ENCODE measurements at places on chromosomes 3 and 15.

DNA sequence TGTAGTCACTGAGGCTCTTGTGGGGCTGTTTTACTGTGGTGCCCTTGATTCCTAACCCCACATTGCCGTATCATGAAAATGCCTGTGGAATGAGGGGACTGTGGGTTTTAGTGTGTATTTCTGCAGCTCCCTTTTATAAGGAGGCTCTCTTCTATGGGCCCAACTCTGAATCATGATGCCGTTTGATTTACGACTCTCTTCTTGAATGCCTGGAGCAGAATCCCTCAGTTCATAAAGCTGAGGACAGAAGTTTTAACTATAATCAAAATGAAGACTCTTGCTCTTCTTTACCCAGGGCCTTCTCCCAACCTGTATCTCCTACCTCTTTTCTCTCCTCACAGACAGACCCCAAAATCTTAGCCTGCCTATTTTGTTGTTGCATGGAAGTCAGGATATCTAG is 109.5 kb downstream of the RARB start:
- no peak for DNase-seq

DNA sequence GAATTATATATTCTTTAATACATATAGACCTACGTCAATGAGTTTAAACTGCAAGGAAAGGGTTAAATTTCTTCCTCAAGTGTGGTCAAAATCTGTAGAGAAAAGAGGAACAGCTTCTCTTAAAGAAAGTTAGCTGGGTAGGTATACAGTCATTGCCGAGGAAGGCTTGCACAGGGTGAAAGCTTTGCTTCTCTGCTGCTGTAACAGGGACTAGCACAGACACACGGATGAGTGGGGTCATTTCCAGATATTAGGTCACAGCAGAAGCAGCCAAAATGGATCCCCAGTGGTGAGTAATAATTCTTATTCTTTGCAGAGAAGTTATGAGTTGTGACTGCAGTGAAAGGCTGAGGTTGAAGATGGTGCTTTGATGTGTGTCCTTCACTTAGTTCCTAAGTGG is at the start of gene CD86:
CD86 (plus strand) TSS at position 148 of the 400 bp plus-strand sequence; CDS start at position 276, 128 bp downstream.
- no peak for DNase-seq

DNA sequence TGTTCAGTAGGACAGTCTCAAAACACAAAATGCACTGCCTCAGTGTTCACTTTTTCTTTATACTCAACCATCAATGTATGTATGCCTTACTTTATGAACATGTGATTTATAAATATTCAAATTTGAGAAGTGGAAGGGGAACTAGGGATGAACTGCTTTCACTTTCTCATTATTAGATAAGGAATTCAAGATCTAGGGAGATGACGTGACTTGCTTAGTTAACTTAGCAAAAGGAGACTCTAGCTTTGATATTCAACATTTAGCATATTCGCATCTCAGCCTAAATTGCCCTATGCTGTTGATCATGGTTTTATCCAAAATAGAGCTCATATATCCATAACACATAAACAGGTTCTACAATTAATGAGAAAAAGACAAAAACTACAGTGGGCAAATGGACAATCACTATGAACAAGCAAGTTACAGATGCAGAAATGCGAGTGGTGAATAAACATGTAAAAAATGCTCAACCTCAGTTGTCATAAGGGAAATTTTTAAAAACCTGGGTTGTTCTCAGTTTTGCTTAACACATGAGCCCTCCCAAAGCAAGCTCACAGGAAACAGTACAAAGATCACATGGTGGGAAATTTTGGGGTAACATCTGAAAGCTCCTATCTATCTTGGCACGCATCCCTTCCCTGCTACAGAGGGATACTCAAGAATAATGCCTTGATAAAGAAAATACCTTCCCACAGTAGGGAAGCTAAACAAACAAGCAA is 269.8 kb downstream of the THRB start:
- no peak for DNase-seq

- no peak for DNase-seq
Observed at GRCh38 chr15:42911058-42911592, 9.5 kb downstream of the TTBK2 start.

GRCh38 chr3:25697553-25697952 is 32.8 kb upstream of the TOP2B start:
- no peak for DNase-seq

DNA sequence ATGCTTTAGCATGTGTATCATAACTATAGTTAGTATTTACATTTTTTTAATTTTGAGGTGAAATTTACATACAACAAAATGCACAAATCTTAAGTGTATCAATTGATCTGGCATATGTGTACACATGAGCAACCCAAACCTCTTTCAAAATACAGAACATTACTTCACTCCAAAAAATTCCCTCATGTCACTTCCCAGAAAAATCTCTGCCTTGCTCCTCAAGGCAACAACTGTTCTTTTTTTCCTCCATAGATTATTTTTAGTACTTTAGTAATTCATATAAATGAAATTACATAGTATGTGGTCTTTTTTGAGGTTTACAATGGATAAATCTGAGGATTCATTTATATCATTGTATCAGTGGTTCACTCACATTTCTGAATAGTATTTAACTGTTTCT is 84.9 kb downstream of the TRIM42 start:
- DNase-seq, result no peak

DNA sequence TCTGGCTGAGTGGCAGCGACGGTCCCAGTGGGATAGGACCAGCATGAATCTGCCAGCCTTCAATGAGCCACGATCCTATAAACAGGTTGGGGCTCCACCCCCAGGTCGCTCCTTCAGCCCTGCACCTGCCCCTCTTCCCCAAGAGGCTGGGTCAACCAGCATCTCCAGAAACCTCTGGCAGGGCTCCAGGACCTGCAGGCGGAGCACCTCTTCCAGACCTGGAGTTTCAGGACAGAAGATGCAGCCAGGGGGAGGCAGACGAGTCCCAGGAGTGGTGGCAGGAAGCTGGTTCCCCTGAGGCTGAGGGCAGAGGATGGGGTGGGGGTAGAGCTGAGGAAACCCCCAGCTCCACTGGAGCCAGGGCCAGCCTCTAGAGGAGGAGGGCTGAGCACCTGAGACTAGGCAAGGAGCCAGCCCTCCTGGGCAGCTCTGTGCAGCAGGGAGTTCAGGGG is at the start of gene PLA2G4D:
PLA2G4D (minus strand) TSS at position 51 of the 452 bp plus-strand sequence. CDS start 103 bp downstream, outside the sequence.
- DNase-seq, result no peak

- no peak for DNase-seq
Observed at GRCh38 chr15:85621094-85621493, 173.6 kb downstream of the KLHL25 start.

DNA sequence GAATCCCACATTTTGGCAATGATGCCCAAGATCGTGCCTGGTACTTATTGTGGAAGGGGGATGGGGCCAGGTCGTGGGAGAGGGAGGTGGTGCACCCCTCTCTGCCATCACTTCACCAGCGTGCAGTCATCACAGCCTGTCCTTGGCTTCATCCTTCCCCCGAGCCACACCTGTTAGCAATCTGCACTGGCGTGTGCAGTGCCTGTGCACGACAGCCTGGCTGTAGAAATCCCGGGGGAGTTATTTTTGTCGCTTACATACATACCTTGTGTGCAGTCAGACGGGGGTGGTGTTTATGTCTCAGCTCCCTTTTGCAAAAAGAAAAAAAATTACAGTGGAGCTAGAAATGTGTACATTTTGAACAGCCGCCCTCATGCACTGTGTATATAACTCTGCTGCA is 216.0 kb downstream of the TLE3 start:
- no peak for DNase-seq

GRCh38 chr3:146589899-146590508 is 15.1 kb downstream of the PLSCR5 start:
- DNase-seq, result no peak

- no peak for DNase-seq
Observed at GRCh38 chr15:91445695-91446228, 345.7 kb downstream of the SV2B start.

DNA sequence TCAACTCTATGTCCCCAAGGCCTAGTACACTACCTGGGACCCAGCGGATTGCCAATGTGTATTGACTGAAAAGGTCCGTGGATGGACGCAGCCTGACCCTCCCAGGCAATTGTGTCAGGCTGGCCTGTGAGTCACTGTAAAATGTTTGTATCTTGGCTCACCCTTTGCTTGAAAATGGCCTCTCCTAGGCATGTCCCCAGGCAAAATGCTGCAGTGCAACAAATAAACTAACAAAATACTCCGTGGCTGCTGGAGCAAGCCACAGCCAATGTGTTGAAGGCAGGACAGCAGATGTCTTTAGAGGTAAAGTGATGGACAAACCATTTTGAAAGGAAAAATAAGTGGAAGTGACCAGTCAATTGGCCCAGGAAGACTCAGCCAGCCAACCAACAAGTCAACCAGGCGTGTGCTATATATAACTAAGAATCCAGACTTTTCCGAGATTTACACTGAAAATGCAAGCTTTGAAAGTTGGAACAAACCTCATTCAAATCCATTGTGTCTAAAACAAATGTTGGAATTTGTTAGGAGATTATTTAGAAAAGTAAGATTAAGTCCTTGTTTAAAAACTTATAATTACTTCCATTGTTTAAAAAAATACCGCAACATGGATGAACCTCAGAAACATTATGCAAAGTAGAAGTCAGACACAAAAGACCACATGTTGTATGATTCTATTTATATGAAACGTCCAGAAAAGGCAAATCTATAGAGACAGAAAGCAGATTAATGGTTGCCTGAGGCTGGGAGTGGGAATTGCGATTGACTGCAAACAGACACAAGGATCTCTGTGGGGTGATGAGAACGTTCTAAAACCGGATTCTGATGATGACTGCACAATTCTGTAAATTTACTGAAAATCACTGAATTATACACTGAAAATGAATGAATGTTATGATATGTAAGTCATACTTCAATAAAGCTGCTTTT is 191.2 kb downstream of the TLE3 start:
- no peak for DNase-seq

- DNase-seq, result no peak
Observed at GRCh38 chr15:28023422-28023821, 75.7 kb downstream of the OCA2 start.

- no peak for DNase-seq
Observed at GRCh38 chr3:190785047-190785446, 77.4 kb downstream of the GMNC start.

DNA sequence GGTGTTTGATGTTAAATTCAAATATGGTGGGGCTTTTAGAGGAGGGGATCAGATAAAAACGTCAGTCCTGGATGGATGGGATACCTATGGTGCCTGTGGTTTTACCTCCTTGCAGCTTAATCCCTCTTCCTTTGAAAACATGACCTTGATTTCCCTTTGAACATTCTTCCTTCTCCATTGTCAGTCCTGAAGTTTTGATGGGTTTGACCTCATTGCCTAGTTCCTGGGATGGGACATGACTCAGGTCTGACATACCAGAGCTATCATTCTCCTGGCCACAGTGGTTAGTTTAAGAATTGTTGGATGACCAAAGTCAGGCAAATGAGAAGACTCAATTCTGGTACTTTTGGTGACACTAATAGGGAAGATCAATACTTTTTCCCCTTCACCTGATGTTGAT is 87.2 kb downstream of the PRICKLE2 start:
- no peak for DNase-seq

DNA sequence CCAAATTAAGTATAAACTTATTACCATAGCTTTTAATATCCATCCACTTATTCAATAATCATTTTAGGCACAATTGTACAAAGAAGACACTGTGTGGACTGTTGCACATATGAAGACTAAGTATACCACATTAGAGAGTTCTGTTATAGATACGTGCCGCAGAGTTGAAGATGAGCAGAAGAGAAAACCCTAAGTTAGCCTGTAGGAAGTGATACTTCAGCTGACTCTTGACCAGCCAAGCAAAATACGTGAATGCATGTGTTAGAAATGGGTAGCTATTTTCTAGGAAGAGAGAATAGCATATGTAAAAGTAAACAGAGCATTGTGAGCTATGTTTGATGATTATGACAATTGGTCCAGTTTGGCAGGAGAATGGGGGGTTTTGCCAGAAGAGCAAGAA is 272.0 kb upstream of the ATP11B start:
- DNase-seq, result no peak

DNA sequence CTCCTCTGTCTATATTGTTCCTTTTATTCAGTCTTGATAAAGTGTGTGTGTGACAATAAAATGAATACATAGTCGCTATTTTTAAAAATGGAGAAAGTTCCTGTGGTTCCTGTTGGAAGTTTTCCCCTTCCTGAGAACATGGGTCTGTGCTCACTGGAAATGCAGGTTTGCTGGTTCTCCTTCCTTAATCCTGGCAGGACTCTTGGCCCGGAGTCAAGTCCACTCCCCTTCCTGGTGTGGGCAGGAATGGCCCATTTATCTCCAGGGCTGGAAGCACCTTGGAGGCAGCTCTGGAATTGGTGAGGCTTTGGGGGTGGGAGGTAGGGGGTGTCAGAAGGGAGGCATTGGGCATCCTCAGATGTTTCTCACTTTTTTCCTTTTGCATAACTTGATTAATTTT is 30.1 kb downstream of the FOXL2 start:
- DNase-seq, result no peak

DNA sequence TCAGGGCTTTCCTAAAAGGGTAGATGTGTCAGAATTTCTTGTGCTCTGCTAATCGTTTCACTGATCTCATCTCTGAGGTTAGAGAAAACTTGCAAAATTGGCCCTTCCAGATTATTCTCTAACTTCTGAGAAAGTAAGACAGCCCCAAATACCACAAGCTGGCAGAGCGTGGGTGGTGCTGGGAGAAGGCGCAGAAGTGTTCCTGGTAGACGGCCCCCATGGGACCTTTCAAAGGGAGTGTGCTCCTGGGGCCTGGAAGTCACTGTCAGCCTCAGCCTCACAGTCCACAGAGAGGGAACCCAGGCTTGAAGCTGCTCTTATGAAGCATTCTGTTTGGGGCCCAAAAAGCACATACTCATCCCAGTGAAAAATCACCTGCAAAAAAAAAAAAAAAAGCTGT is 86.5 kb upstream of the PFN2 start:
- DNase-seq, result no peak

DNA sequence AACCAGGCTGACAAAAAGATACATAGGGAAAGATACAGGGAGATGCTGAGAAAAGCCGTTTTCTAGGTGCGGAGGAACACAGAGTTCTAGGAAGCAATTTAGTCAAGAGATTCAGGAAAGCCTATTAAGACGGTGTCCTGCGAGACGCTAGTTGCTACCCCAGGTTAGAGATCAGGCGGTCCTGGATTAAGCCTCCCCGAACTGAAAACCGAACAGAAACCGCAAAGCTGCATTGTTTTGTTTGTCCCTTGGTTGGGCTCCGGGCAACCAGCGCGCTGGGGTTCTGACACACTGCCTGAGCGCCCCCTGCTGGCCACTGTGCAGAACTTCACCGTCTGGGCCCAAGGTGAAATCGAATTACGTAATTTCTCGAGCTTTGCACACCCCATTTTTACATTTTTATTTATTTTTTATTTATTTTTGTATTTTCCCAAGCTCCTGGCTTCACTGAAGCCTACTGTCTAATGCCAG is 37.3 kb upstream of the NDUFB4 start:
- peak; percentile 88 for DNase-seq

- DNase-seq, result no peak
Observed at GRCh38 chr3:42588625-42589024, 2.0 kb upstream of the SS18L2 start.

GRCh38 chr3:24264748-24265158 is 229.9 kb downstream of the THRB start:
- DNase-seq, result no peak

- DNase-seq, result no peak
Observed at GRCh38 chr15:85625166-85625830, 169.4 kb downstream of the KLHL25 start.
